IPS DF 19.7 (cell line): ENCODE measurements at places on chromosomes 7 and 10.
A peak's percentile ranks its signal among the peaks of the same experiment; 100 is the strongest.

- DNase-seq: no peak
These were observed 19.1 kb upstream of the PVRIG start for GRCh38 chr7:100200693-100201092.

DNA sequence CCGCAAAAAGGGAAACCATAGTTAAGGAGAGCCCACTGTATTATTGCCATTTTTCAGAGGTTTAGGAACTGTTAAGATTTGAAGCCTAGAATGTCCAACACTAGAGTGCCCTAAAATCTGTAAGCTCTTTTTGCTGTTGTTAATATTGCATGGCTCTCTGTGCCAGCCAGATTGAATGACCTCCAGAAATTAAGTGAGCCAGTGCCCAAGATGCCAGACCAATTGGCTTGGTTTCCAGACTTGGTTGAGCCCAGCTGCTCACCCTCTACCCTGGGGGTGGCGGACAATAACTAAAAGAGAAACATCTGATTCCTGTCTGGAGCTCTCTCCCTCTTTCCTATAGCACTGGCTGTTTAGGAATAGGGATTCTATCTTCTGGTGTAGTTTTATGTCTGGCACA, 340.1 kb downstream of the PHF14 start:
- DNase-seq: no peak

DNA sequence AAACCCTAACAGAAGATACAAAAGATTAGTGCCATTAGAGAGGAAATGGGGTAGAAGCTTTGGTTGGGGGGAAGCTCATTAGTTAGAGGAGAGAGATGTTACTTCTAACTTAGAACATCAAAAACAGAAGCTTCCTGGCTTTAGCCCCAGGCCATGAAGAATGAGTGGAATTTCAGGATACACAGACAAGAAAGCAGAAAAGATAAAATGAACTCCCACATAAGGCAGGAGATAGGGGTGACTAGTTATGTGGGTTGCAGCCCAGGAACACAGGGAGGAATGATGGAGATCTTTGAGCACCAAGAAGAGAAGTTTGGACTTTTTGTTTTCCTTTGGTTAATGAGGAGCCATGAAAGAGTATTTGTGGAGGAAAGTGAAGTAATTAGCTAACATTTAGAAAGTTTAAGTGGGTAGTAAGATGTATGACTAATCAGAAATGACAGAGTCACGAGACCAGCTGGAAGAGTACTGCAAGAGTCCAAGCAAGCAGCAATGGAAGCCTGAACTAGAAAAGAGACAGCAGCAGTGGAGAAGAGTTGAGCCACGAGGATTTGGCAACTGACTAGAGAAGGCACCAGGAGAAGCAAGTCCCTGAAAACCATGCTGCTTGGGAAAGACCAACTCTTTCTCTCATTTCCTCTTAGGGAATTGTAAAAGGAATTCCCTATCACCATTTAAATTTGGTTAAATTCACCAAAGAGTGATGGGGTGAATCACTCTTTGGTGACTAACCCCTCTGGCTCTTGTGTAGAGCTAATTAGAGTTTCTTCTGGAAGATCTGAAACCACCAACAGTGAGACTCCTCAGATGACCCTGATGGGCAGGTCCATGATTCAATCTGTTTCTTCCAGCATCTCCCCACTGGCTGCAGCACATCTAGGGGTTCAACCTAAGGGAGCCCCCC, 131.9 kb downstream of the KCNMA1 start:
- DNase-seq: no peak

GRCh38 chr7:74289659-74290552, 699 bp downstream of the CLIP2 start:
- DNase-seq: no peak

- DNase-seq: no peak
These were observed 27.5 kb downstream of the GPRIN2 start for GRCh38 chr10:46528675-46529615.

DNA sequence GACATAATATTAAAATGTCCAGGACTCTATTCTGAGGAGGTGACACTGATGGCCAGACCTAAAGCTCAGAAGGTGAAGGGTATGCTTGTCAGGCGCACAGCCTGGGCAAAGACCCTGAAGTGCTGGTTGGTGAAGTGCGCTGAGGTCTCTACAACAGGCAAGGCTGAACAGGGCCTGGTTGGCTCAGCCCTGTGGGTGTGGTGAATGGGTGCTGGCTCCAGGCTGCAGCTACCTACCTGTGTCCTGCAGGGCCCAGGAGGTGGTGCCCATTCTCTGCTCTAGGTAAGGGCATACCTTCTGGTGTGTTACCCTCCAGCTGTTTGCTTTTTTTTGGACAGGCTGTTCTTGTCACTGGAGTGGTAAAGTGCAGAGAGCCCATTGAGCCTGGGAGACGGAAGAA, 85.1 kb downstream of the RAMP3 start:
- DNase-seq: no peak

- no peak for DNase-seq
These were observed 98.5 kb upstream of the KDM7A start for GRCh38 chr7:140275069-140275965.

- no peak for DNase-seq
These were observed 43.7 kb downstream of the CPXM2 start for GRCh38 chr10:123847686-123848432.

- no peak for DNase-seq
These were observed 11.1 kb upstream of the CPA1 start for GRCh38 chr7:130369110-130369711.

DNA sequence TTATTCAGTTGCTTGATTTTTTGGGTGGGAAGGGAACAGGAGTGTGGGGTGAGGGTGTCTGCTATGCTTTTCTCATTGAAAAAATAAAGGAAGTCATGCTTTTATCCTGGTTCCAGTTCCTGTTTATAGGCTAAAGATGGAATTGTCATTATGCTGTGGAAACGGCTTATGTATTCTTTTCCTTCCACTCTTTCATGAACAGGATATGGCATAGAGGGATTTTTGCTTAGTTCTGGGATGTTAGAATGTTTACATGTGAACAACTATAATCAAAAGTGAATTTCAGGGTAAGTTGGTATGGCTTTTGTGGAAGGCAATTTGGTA, 35.9 kb upstream of the PTPN12 start:
- DNase-seq: no peak

- no peak for DNase-seq
These were observed 251.1 kb upstream of the LRRN3 start for GRCh38 chr7:110839866-110840265.

DNA sequence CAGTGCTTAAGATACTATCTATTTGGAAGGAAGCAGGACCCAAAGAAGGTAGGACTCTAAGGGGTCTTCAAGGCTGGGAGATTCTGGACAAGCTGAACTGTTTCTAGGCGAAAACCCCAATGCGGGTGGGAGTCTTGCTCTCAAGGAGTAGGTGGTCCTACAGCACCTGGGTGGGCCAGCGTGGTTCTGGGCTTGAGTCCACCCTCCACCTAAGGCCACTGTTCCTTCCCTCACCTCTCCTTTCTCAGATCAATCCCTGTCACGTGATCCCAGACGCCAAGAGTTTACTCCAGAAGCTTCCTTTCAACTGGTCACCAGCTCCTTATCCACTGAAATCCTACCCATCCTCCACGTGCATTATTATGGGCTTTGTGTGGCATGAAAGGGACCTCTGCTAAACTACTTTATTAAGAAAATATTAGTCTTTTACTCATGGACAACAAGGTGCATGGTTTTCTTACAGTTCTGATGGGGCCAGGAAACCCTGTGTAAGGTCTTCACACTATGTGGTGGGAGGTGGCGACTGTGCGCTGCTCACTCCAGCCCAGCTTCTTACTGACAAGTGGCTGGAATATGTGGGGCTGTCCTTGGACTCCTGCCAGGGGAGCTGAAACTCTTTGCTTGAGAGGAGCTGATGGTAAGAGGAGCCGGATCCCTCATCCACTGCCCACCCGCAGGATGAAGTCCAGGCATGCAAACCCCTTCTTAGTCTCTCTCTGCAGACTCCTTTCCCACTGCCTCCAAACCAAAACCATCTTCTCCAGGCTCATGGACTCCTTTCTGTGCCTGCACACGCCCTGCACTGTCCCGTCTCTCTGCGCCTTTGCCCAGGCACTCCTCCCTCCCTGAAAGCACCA, 1.6 kb downstream of the ZNF746 start:
- no peak for DNase-seq

DNA sequence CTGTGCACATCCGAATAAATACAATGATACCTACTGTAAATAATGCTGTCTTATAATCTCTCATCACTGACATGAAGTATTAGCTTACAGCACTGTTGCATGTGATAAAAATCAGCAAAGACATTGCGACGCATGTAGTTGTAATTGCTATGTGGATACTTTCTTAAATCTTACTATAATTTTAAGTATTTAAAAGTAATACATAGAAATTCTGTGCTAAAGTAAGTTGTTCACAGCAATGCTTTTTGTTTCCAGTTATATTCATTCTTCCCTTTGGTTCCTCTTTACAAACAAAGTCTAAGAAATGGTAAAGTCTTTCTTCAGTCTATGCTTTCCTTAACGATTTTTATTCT, 113.7 kb upstream of the DGKB start:
- no peak for DNase-seq

- DNase-seq: no peak
These were observed 34.6 kb downstream of the COL26A1 start for GRCh38 chr7:101397243-101397642.

- DNase-seq: peak; percentile 56
These were observed 118.7 kb downstream of the RALA start for GRCh38 chr7:39741942-39742623.

GRCh38 chr7:13955494-13955893, 34.0 kb downstream of the ETV1 start:
- DNase-seq: no peak

DNA sequence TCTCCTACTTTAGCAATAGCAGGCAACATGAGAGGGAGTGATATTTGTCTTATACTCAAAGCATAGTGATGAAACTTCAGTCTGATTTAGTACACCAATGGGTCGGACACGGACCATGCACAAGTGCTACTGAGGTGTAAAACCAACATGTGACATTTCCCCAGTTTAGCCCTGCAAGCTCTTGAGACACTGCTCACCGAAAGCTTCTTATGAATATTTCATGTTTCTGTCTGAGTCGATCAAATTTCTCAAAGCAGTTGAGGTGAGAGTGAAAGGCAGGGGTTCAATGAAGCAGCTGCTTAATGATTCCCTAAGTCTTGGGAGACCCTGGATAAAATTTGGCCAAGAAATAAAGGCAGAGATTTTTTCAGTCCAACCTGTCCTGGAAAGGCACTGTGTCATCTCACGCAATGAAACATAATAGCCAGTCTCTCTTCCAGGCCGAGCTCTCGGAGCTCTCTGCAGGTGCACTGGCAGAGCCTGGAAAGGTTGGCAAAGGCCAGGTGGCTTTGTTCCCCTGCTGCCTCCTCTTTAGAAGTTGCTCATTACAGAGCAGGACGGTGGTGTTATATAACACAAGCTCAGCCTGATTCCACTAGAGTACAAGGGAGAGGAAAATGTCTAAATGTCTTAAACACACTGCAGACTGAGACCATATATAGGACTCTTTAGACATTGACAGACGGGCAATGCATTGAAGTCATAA, 33.9 kb upstream of the XPNPEP1 start:
- no peak for DNase-seq
